CD8-positive, alpha-beta memory T cell (primary cell): ENCODE measurements at places on chromosomes 3 and 15.

DNA sequence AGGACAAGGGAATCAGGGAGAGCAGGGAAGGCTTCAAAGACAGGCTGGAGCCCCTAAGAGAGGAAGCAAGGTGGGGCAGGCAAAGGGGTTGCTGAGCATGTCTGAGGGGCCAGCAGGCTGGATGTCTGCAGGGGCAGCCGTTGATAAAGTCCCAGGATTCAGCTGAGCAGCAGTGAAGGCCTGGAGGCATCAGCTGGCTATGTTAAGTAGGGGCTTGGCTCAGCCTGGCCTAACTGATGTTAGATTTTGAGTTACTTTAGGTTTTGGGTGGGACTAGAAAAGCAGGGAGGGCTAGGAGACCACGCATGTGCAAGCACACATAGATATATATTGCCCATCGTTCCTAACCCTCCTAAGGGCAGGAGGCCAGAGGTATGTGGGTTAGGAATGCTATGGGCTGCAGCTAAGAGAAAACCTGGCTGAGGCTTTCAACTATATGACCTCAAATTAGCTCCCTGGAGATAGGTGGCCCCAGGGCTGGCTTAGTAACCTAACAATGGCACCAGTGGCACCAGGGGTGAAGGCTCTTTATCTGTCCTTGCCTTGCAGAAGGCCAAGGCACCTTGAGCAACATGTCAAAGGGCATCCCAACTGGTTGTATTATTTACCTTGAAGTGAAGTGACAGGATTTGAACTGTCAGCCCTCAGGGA, 331.5 kb upstream of the CTDSPL start:
- no peak for DNase-seq

DNA sequence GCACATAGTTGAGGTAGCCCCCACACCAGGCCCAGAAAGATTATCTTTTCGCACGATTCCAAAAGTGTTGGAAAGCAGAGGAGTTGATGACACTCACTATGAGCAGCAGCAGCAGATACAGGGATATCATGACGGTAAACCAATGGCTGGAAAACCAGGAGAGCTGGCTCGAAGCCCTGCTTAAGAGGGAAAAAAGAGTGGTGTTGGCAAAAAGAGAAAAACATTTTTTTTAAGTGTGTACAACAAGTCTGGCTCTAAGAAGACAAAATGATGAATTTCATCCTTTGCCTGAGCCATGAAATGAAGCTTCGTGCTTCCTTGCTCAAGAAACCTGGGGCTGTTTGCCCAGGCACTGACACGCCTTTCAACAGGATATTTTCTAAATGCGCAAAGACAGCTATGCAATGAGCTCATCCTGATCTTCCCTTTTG, 27.3 kb downstream of the PARP16 start:
- DNase-seq = no peak

- DNase-seq = no peak
These were observed 40.3 kb downstream of the BBX start for GRCh38 chr3:107562969-107563529.

DNA sequence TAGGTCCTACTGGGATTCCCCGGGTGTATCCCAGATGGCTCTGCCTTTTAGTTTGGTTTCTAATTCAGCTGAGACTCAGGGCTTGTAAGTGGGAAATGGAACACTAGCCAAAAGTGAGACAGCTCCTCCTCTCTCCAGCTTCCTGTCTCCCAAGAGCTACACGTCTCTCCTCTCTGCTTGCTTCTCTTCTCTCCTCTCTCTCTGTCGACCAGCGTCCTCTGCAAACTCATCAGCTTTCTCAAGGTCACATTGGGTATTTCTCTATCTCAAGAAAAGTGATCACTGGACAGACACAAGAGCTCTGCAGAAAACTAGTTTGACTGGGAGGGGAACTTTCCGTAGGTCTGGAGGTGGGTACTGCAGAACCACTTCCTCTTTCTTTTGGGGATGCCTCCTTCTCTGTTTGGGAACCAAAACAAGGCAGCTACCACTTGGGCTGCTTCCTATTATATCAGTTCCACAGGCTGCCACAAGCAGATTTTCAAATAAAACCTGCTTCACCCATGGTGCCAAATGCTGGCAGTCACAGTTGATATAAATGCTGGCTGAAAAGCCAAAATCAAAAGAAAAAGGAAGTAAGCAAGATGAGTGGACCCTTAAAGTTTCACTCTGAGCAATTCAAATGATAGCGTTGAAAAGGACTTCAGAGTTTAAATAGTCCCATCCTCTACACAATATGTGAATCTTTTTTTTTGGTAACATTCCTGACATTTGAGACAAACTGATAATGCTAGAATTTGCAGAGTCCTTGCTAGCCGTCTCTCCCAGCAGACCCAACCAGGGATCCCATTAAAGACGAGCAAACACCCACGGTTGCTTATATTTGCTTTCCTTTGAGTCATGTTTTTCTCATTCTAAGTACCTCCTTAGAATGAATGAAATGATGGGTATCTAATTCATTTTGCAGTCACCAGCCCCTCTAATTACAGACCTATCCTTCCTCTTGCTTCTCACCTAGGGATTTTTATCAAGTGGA, 7.2 kb upstream of the DYNC1LI1 start:
- DNase-seq = no peak

- no peak for DNase-seq
These were observed 55.0 kb downstream of the UBE2E2 start for GRCh38 chr3:23258110-23258509.

DNA sequence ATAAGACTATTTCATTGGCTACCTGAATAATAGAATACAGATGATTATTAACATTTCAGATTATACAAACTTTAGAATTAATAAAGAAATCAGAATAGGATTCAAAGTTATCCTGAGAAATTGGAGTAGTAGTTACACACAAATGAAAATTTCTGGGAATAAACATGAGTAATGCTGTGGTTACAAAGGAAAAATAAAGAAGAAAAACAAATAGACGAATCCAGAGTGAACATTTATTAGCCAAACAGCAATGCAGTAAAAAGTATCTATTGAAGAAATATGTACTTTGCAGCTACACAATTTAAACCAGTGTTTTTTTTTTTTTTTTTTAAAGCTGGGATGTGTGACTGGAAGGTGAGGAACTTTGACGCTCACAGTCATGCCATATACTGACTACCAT, 1159.2 kb downstream of the TUSC7 start:
- no peak for DNase-seq

GRCh38 chr3:171614318-171614921, 154.2 kb upstream of the TNIK start:
- no peak for DNase-seq

- no peak for DNase-seq
These were observed 98.9 kb upstream of the ST8SIA2 start for GRCh38 chr15:92294759-92295158.
